ENCODE measurements at places on chromosomes 16 and 17.

DNA sequence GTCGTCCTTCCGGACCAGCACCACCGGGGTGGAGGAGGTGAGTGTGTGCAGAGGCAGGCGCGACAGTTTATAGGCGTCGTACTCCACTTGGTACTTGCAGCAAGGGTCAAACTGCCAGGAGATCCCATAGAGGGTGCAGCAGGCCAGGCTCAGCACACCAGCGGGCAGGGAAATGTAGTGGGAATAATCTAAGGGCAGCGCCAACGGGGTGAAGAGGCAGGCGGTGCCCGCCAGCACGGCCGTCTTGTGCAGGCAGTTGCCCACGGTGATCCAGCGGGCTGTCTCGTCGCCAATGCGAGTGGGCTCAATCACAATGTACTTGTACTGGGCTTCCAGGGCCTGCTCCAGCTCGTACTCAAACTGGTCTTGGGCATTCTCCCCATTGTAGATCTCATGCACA lies 15.6 kb downstream of the TMEM11 start:
- no peak for DNase-seq

- DNase-seq: no peak
Observed at GRCh38 chr17:2517539-2517938, 5.9 kb upstream of the METTL16 start.

- no peak for DNase-seq
Observed at GRCh38 chr17:36505171-36505570, 18.7 kb downstream of the ZNHIT3 start.

GRCh38 chr17:50539762-50540559 lies 7.0 kb upstream of the SPATA20 start:
- no peak for DNase-seq

GRCh38 chr17:42568341-42569111 lies 1.6 kb downstream of the MLX start:
- DNase-seq: no peak

DNA sequence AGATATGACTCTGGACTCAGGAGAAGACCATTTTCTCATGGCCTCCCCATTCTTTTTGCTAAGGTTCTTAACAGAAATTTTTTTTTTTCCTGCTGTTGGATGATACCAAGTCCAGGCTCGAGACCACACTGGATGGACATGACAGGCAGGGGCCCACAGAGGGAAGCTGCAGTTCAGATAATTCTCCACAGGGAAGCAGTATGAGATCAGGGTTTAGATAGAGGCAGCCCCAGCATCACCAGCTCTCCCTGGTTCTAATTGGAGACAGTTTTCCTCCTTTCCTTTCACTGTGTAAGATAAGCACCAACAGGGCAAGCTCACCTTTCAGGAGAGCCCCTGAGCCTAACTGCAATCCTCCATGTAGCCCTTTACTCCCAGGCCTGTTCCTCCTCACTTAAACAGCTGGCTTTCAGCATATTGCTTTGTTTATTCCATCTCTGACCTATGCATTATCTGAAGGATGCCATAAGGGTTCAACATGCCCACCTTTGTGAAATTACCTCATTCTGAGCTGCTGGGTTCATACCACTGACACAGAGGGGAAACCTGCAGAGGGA lies 108.1 kb downstream of the SNX11 start:
- no peak for DNase-seq

DNA sequence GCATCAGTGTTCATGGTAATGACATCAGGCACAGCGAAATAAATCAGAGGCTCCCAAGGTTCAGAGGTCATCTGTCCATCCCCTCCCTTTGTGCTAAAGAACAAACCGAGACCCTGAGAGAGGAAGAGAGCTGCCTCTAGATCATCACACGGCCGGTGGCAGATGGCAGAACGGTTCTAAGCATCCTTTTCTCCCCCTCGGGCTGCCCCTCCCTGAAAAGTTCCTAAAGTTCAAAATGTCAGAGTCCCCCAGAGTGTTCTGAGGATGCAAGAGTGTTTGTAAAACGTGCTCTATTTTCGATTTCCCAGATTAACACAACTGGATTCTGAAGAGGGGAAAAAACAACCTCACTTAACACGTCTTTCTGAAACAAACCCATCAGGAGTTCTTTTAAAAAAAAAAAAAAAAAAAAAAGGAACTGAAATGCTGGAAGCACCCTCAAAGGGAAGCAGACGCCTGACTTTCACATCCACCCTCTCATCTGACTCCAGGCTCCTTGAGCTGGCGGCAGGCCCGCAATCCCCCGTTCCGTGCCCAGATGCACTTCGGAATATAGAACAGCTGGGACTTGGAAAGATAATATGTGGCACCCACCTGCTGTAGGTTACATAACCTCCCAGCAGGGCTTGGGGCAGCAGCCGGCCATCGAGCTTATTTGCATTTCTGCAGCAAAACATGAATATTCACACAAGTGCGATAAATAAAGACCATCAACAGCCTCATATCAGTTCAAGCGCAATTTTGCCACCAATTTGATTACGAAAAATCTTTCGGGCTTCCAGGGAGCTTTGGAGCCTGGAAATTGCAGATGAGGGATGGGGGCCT lies 115.5 kb upstream of the SMURF2 start:
- DNase-seq: no peak

- peak; percentile 34 for DNase-seq
Observed at GRCh38 chr17:77733576-77734296, 224.8 kb upstream of the TNRC6C start.

DNA sequence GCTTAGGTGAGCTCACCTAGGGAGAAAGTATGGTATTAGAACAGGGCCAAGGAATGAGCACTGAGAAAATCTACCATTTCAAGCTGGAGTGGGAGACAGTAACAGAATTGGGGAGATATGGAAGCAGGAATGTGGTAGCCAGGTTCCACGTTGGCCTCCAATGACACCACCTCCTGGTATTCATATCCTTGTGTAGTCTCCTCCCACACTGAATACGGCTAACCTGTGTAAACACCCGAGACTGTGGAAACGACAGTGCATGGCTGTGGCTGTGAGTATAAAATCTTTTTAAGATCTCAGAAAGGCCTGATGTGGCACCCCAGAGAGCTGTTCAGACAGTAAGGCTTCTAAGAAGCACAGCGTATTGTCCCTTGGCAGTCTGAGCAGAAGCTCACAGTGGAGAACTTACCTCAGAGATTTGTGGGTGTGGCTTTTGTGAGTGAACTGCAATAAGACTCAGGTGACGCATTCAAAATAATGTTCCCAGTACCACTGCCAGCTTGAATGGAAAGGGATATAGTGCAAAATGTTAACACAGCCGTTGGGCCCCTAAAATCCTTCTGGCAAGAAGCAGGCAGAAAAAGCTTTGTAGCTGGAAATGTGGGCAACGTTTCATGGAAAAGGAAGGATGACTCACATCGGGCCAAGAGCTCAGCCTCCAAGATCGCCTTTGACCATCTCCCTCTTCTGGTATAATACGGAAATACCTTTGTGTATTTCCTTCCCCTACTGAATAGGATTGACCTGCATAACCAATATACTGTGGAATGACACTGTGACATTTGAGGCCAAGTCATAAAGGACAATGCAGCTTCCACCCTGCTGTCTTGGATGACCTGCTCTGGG lies 14.4 kb downstream of the SDR42E1 start:
- DNase-seq: no peak

DNA sequence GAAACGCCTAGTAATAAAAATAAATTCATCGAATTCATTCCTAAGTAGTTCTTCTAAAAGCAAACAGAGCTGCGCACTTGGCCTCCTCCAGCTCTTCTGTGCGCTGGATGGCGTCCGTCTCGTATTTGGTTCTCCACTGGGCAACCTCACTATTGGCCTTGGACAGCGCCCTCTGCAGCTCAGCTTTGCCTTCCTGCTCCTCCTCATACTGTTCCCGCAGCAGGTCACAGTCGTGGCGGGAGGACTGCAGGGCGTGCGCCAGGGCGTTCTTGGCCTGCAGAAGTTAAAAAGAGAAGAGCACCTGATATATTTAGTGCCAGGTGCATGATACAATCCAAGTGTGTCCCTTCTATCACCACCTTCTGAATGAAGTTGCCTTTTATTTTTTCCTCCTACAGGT lies 21.8 kb downstream of the MYH3 start:
- no peak for DNase-seq

Data from mesothelial cell of epicardium (in vitro differentiated cells).